ENCODE measurements at places on chromosomes 11 and 22.

DNA sequence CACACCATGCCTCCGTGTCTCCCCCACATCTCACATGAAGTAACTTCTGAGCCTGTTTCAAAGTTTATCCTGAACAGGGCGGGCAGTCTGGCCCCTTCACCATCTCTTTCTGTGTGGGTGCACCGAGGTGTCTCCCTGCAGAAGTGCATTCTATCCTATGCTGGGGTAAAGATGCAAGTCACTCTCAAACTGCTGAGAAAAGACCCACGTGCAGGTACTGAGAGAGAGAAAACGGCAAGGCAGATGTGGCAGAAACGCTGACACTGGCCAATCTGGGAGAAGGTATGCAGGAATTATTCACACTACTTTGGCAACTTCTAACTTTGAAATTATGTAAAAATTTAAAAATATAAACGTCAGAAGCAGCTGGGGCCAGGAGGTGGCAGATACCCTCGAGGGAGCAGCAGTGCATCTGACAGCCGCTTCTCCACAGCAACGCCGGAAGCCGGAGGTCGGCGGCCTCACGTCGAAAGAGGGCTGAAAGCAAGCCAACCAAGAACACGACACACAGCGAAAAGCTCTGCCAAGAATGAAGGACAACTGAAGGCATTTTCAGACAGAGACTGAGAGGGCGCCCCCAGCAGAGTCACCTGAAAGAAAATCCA is 34.2 kb upstream of the MOB2 start:
- no peaks in the 10 kb centered on the region for H3K27me3 ChIP-seq
- DNase-seq, result no peak
- no peak overlapping the region for H3K27ac ChIP-seq
- no peak overlapping the region for H3K4me3 ChIP-seq

DNA sequence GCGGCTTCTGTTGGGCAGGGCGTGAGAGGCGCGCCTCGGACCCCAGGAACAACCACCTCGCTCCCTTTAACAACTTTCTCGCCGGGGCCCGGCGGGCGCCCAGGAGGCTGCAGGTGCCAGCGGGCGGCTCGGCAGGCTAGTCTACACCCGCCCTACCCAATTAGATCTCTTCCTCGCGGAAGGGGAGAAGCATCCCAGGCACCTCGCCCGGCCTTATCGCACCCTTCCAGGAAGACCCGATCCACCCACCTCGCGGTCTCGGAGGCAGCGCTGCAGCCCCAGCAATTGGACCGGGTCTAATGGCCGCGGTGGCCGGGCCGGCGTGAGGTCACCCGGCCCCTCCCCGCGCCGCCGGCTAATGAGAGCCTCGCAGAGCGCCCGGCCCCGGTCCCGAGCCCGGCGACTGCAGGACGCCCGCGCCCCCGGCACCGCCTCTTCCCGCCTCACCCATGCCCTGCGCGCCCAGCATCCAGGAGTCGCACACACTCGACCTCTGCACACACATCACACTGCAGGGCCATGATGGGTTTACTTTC is at the start of gene PLAAT3:
PLAAT3 (minus strand) TSS at position 298 of the 536 bp plus-strand sequence. CDS start 419 bp downstream, outside the sequence.
- H3K4me3 ChIP-seq, result peak within 1 kb of the TSS; percentile 48
- H3K27me3 ChIP-seq, result peaks cover 17% of the 10 kb centered on the region
- no peak within 1 kb of the TSS for H3K27ac ChIP-seq
- H3K36me3 ChIP-seq, result no peaks in the 10 kb centered on the region
- H3K4me1 ChIP-seq, result peaks cover 7% of the 10 kb centered on the region
- no peak for DNase-seq

- no peak overlapping the region for H3K4me3 ChIP-seq
- H3K27ac ChIP-seq, result no peak overlapping the region
- no peaks in the 10 kb centered on the region for H3K36me3 ChIP-seq
Measured at GRCh38 chr11:100831929-100832494, 144.9 kb downstream of the ARHGAP42 start.

DNA sequence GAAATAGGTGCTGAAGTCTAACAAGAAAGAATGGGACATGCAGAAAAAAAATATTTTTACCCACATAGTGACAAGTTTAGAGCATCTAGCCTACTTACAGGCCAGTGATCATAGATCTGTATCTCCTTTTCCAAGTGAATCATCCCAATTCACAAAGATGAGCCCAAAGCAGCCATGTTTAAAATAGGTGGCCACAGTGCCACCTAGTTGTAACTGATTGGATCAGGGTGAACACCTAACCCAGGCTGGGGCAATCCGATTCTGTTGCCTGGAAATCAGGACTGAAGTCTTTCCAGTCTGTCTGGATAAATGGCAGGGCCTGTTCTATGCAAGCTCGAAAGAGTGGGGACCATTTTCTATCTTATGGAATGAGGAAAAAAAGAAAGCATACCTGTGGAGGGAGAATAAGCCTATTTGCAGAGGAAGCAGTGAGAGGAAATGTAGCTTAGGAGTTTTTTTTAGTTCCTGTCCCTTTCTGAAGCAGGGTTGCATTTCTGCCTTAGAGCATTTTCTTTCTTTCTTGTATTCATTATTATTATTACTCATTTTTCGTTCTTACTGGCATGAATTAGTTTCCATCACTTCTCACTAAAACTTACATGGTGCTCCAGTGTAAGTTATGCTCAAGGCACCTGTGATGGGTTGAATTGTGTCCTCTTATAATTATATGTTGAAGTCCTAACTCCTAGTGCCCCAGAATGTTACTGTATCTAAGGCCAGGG is 113.2 kb upstream of the RAG2 start:
- no peak for DNase-seq
- H3K27ac ChIP-seq, result no peak overlapping the region
- H3K4me1 ChIP-seq, result no peaks in the 10 kb centered on the region
- H3K4me3 ChIP-seq, result no peak overlapping the region
- H3K36me3 ChIP-seq, result no peaks in the 10 kb centered on the region

GRCh38 chr11:60336767-60337391 is 9.8 kb downstream of the MS4A6E start:
- H3K4me3 ChIP-seq, result no peak overlapping the region
- no peaks in the 10 kb centered on the region for H3K27me3 ChIP-seq
- no peaks in the 10 kb centered on the region for H3K36me3 ChIP-seq
- H3K27ac ChIP-seq, result no peak overlapping the region
- no peak for DNase-seq

DNA sequence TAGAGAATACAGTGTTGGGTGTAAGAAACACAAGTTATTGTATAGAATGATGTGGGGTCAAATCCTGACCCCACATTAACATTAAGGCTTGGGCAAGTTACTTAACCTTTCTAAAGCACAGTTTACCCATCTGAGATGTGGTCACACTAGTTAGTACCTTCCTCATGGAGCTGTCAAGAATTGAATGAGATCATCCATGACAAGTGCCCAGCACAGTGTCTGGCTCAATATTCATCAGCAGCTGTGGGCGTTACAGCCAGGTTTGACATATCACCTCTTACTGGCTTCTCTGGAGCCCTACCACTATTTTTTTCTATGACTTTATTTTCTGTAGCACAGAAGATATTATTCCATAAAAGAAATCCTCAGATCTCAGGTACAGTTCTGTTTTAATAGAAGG is 57.2 kb downstream of the SC5D start:
- H3K27ac ChIP-seq, result no peak overlapping the region
- DNase-seq, result no peak
- no peak overlapping the region for H3K4me3 ChIP-seq

- H3K27ac ChIP-seq, result no peak within 1 kb of the TSS
- peaks cover 16% of the 10 kb centered on the region for H3K4me1 ChIP-seq
- H3K36me3 ChIP-seq, result no peaks in the 10 kb centered on the region
- DNase-seq, result peak; percentile 90
Measured at GRCh38 chr11:68003846-68004550, at the start of gene UNC93B1. Gene UNC93B1, minus strand, starts transcription at chr11:68004097. Its CDS starts 54 bp downstream, at chr11:68004043.

DNA sequence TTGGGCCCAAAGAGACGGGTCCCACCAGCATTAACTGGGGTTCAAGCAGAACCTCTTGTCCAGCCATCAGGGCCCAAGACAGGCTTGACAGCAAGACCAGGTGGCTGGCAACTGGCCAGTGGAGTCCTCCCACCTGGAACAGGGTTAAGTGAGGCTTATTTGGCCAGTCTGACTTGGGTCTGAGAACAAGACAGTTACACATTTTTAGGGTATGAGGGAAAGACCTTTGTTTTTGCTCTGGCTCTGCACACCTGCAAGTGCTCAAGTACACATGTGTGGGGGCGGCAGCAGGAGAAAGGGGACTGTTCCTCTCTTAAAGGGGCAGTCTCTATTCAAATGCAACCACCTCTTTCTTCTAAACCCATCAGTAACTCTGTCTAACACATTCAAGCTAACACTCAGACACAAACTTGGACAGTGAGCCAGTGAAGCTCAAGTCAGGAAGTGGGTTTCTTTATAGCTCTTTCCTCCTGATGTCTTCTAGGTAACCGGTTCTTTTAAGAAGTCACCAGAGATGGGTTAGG is 116.2 kb downstream of the ETS1 start:
- peaks cover 5% of the 10 kb centered on the region for H3K36me3 ChIP-seq
- no peak for DNase-seq
- H3K4me1 ChIP-seq, result peaks cover 19% of the 10 kb centered on the region
- H3K27ac ChIP-seq, result no peak overlapping the region
- H3K4me3 ChIP-seq, result no peak overlapping the region
- no peaks in the 10 kb centered on the region for H3K27me3 ChIP-seq

All from large intestine (tissue), 12 donors.